ENCODE measurements at places on chromosomes 7 and 10.

DNA sequence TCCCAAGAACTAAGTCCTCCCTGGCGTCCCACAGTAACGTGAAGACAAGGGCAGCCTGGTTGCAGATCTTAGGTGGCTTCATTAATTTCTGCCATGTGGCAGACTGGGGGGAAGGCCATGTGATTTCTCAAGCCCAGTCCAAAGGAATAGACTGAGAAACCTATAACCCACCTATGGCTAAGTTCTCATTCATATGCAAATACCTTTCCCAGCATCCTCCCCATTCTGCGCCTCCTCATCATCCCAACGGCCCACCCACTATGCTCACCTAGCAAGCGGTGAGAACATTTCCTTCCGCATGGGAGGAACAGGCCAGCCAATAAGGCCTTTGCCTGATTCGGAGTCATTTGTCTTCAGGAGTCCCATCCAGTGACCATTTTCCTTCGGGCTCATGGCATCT lies 8.2 kb upstream of the CLEC2L start:
- no peak for DNase-seq

DNA sequence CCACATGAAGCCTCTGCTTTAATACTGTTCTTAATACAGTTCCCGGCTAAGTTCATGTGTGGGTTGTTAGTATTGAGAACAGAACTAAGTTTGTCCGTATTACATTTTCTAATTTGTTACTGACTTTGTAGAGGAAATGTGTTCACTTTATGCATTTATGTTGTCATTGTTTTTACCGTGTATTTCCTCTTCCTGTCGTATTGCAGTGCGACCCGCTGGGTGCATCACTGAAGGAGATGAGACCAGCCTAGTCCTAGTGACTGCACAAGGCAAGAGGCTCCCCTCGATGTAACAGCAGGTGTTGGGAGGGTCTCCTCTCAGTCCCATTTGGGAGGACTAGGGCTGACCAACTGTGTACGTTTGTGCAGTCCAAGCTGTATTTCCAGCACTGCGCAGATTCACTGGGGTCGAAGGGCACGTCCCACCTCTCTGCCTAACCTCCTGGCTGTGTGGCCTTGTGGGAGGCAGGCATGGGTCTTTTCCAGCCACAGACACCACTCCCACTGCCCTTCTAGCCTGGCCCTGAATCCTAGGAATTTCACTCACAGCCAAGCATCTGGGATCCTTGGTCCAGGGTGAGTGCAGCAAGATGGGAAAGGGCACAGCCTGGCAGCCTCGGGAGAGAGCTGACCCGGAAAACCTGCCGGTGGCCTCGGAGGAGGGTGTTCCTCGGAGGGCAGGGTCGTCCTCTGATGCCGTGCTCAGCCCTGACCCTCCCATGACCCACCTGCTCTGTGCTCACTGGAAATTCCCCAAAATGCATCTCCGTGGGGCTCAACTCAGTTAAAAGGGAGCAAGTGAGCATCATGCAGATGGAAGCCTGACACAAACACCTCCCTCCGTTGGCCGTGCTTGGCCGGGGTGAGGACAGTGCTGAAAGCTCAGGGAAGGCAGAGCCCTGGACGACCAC lies 63.9 kb upstream of the FAM20C start:
- no peak for DNase-seq

DNA sequence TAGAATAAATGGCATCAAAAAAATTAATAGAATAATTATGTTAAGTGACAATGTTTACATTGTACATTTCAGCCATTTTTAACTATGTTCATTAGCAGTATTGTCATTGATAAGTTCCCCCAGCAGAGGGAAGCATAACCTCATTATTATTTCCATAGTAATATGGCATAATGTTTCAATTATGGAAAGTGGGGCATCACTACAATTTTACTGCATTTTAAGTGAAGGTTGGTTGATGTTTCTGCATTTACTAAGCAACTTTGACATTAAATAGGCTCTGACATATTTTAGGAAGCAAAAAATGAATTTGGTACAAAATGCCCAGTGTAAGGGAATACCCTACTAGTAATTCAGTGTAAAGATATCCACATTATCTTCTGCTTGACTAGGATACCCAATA lies 218.3 kb downstream of the SEMA3A start:
- DNase-seq = no peak

GRCh38 chr10:58590152-58590840 lies 77.6 kb downstream of the BICC1 start:
- DNase-seq = no peak

DNA sequence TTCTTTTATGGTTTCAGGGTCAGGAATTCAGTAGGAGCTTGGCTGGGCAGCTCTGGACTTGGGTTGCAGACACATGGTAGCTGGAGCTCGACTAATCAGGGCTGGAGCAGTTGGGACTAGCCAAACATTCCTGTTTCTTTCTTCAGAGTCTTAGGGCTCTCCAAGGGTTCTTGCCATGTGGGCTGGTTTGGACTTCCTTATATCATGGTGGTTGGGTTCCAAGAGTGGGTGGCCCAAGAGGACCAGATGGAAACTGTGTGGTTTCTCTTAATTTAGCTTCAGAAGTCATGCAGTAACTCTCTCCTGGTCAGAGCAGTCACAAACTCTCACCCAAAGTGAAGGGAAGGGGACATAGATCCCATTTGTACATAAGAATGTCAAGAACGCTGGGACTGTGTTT lies 270.1 kb upstream of the FZD1 start:
- no peak for DNase-seq

- no peak for DNase-seq
Observed at GRCh38 chr7:43058271-43059066, 54.0 kb upstream of the HECW1 start.

GRCh38 chr7:47071866-47072265 lies 510.0 kb downstream of the TNS3 start:
- DNase-seq = no peak

GRCh38 chr10:75941223-75941801 lies 509.9 kb downstream of the LRMDA start:
- DNase-seq = no peak

- no peak for DNase-seq
Observed at GRCh38 chr10:99693933-99694583, 34.7 kb downstream of the ENTPD7 start.

DNA sequence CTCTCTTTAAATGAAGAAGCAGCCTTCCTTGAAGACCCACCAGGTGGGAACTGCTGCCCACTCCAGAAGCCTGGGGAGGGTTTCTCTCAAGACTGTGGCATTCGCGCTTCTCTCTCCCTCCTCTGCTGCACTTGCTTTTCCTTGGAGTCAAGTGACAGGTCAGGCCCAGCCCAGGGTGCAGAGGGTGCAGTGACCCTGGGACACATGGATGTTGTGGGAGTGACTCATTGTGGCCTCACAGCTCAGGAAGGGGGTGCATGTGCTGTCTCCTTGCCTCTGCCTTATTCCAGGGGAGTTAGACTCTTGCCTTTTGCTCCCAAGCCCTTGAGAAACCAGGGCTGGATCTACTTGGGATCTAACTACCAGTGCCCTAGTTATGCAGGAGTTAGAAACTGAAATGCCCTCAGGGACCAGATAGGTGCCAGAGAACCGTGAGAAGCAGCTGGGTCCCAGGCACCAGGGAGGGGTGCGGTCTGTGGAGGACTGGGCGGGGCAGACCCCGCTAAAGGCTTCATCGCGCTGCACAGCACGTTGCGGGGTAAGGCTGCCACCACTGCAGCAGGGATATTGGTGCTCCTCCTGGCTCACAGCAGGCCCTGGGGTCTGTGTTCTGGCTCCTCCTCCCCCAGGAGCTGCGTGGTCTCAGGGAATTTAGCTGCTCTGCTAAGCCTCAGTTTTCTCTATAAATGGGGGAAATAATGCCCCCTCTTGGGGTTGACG lies 11.4 kb downstream of the FAM241B start:
- DNase-seq = no peak

DNA sequence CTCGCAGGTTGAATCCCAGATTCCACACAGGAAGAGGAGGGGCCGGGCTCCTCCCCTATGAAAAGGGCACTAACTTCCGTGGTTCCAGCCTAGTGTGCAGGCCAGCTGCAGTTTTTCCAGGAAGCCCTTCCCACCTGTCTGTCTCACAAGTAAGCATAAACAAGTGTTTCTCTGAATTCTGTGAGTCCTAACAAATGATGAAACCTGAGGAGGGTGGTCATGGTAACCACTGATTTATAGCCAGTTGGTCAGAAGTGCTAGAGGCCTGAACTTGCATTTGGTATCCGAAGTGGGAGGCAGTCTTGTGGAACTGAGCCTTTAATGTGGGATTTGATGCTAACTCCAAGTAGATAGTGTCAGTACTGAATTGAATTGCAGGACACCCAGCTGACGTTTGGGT lies 54.7 kb upstream of the STEAP4 start:
- DNase-seq = no peak

GRCh38 chr10:5314840-5315239 lies 49.9 kb upstream of the UCN3 start:
- DNase-seq = no peak

GRCh38 chr10:44697116-44697515 lies 214.0 kb upstream of the TMEM72 start:
- no peak for DNase-seq

DNA sequence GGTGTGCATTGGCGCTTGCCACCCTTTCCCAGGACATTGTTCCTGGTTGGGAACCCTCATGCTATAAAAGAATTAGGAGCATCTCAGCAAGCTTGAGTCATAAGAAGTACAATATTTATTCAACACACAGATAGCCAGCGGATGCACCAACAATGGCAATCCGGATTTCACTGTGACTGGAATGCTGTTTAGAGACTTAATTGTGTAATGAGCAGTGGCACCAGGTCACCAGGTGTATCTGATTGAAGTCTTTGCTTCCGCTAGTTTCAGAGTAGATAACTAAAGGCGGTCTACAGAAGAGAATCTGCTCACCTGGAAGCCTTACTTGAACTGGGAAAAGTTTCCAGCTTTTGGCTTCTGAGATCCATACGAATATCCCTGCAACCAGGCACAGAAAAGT lies 772.3 kb upstream of the GHITM start:
- DNase-seq = no peak

DNA sequence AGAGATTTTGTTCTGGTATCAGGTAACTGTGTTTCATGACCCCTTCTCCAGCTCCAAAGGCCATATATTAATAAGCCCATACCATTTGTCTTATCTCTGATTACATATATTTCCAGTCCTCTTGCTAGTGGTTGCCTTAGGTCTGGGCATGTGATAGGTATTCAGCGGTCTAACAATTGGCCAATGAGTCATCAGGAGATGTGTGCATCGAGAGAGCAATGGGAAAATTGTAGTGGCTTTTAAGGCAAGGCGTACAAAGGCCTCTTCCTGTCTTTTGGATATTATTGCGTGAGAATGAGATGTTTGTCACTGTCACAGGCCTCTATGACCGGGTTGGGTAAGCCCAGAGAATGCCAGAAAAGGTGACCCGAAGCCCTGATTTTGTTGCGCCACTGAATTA lies 38.6 kb upstream of the SFRP5 start:
- no peak for DNase-seq

DNA sequence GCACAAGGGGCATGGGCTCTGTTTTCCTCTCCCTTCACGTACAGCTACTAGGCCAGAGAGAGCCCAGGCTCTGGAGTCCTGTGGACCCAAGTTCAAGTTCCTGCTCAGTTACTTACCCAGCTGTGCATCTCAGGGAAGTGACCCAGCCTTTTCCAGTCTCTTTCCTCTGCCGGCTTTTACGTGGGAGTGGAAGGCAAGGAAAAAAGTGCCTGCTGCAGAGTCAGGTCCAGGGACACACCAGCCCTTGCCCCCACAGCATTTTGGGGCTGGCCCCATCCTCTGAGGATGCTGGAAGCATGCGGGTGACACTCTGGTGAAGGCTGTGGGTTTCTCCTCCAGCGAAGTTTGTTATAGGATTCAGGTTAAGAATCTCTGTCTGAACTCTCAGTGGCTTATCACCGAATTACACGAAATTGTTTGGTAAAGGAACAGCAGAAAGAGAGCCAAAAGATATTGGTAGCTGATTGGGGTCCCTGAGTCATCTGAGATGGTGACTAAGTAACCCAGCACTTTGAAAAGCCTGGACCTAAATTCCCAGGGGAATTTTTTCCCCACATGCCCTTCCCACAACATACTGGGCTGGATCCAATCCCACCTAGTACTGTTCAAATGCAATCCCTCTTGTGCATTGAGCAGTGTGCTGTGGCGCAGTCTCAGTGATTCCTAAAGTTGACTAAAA lies 424.3 kb downstream of the RPS24 start:
- DNase-seq = no peak

DNA sequence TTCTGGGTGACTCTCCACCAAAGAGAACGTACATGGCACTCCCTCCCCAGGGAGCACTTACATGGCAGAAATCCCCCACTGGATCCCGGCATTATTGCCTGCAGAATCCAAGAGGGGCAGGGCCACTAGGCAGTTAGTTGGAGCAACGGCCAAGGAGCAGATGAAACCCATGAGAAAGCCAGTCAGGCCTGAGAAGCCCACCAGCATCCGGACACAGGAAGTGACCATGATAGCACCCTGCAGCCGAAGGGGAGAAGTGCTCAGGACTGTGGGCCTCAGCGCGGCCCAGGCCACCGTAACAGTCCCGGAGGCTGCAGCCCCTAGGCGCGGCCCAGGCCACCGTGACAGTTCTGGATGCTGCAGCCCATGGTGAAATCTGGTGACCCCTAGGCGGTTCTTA lies 43.5 kb downstream of the STRA8 start:
- DNase-seq = no peak

DNA sequence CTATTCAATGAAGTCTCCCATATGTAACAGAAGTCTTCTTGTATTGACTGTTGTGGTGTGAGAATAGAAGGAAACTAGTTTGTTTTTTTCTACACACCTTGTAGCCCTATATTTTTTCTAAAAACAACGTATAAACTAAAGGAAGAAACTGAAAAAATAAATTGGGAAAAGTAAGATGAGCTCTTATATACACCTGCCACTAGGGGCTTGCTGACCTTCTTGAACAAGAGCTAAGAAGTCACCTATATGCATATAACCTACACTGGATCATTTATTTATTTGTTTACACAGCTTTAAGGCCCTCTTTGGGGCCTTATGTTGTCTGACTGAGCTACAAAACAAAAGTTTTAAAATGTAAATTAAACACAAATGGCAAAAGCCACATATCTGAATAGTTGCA lies 383.0 kb downstream of the HPSE2 start:
- DNase-seq = no peak

GRCh38 chr7:2181077-2181854 lies 51.5 kb downstream of the MAD1L1 start:
- DNase-seq = no peak

GRCh38 chr7:82778021-82778420 lies 334.4 kb upstream of the CACNA2D1 start:
- DNase-seq = no peak

GRCh38 chr10:33746836-33747268 lies 412.4 kb upstream of the NRP1 start:
- DNase-seq = no peak

All from substantia nigra (tissue), 51 donors.